ENCODE measurements at places on chromosomes 12 and 14.

DNA sequence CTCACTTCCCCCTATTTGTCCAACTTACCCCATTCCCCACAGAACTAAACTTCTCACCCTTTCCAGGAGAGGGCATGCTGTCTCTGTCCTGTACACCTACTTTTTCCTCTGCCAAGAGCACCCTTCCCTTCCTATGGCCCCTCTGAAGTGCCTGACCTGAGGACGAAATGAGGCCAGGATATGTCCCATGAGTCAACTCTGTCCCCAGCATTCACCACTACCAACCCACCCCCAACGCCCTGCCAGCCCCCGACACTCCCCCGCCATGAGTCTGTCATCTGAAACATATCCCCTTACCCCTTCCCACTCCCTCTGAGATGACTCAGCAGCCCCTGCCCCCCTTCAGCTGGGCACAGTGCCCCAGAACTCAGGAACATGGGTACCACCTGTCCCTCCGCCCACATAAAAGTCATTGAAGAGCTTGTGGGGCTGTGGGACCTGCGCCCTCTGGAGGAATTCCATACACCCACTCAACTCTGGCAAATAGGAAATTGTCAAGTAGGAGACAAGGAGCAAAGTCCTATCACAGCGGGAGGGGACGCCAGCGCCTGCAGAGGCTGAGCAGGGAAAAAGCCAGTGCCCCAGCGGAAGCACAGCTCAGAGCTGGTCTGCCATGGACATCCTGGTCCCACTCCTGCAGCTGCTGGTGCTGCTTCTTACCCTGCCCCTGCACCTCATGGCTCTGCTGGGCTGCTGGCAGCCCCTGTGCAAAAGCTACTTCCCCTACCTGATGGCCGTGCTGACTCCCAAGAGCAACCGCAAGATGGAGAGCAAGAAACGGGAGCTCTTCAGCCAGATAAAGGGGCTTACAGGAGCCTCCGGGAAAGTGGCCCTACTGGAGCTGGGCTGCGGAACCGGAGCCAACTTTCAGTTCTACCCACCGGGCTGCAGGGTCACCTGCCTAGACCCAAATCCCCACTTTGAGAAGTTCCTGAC, 26.3 kb downstream of the ITGA7 start:
- no peak for DNase-seq

- no peak for DNase-seq
Measured at GRCh38 chr14:79278798-79279644, 932.3 kb downstream of the DIO2 start.

- no peak for DNase-seq
Measured at GRCh38 chr12:2187195-2187945, 134.6 kb downstream of the CACNA1C start.

DNA sequence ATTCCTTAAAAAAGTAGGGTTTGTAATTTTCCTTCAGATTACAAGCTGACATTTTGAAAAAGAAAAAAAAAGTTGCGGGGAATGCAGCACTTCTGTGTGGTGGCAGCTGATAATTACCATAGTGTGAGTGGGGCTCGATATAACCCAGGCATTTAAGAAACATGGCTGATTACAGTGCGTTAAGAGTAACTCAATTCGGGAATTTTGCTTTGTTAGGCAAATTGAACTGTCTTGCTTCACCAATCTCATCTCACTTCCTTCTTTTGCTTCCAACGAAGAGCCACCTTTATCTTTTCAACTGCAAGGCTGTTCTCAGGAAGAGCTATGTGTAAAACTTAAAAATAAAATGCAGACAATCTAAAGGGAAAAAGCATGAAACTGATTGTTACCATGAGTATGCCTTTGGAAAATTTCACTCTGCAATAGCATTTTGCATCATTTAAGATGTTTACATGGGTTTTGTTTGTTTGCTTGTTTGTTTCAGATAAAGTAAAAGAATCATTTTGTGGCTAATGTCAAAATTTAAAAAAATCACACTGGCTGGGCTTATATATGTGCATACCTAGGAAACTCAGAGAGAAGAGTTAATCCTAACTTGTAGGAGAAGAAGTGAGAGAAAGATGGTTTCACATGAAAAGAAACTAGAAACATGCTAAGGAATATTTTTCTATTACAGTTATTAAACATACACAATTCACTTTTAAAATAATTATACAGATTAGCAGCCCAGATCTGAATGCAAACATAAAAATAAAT, 295.9 kb upstream of the ATP2B1 start:
- DNase-seq = no peak

GRCh38 chr14:74647678-74648461, 35.8 kb upstream of the LTBP2 start:
- DNase-seq = no peak

GRCh38 chr12:26935636-26936378, 2.0 kb downstream of the INTS13 start:
- no peak for DNase-seq

GRCh38 chr12:117404940-117405339, 43.5 kb upstream of the NOS1 start:
- DNase-seq = no peak

- DNase-seq = no peak
Measured at GRCh38 chr12:89947437-89948270, 239.0 kb upstream of the ATP2B1 start.

DNA sequence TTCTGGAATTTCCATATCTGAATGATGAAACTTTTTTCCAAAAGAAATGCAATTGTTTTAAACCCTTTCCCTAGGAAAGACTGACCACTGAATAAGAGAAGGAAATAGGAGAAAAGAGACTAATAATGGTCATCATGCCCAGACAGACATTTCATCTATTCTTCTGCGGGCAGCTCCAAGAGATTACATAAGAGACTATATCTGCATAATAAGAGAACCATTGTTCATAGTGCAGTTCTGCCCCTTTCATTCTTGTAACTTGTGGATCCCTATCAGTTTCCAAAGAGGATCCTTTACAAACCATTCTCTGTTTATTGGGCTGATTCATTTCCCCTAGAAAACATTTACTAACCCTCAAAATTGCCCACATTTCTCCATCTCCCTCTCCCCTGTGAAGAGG, 197.8 kb downstream of the FSCB start:
- no peak for DNase-seq

DNA sequence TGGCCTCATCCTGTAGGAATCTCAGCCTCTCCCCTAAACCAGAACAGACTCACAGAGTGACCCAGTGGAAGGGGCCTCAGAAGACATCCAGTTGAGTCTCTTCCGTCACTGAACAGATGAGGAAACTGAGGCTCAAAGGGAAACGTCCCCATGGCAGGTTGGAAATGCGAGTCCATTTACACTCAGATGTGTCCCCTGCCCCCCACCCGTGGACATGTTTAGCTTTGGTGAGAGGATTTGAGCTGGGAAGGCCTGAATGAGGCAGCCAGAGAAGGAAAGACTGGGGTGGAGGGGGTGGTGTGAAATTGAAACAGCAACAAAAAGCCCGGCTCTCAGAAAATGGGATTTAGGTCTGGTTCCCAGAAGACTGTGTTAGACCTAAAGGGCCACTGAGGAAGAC, 1.7 kb downstream of the FAIM2 start:
- DNase-seq = no peak
